ENCODE measurements at places on chromosomes 12 and 14.

DNA sequence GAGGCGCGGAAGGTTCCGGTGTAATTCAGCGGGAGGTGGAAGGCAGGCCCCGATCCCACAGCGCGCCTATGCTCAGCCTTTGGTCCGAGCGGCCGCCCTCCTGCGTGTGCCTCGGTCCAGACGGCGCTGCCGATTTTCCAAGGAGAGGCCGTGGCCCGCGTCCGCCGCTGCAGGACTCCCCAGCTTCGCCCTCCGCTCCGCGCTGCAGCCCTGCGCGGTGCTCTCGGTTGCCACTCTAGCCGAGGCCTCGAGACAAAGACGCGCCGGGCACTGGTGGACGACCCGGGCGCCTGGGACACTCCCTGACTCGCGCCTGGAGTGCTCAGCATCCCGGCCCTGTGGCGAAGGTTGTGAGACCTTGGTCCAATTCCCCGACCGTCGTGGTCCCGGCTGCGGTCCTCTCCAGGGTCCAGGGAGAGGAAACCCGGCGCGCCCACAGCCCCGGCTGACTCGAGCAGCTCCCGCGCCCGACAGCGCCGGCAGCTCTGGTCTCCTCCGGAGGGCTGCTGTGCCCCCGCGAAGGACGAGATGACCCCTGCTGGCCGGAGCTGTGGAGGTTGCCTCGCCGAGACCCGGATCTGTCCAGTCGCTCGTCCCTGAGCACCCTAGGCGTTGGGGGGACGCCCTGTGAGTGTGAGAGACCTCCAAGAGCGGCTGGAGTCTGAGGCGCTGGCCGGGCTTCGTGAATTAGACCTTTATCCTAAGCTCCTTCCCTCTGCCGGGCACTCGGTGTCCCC, 6.5 kb downstream of the HOXC12 start:
- DNase-seq: no peak

DNA sequence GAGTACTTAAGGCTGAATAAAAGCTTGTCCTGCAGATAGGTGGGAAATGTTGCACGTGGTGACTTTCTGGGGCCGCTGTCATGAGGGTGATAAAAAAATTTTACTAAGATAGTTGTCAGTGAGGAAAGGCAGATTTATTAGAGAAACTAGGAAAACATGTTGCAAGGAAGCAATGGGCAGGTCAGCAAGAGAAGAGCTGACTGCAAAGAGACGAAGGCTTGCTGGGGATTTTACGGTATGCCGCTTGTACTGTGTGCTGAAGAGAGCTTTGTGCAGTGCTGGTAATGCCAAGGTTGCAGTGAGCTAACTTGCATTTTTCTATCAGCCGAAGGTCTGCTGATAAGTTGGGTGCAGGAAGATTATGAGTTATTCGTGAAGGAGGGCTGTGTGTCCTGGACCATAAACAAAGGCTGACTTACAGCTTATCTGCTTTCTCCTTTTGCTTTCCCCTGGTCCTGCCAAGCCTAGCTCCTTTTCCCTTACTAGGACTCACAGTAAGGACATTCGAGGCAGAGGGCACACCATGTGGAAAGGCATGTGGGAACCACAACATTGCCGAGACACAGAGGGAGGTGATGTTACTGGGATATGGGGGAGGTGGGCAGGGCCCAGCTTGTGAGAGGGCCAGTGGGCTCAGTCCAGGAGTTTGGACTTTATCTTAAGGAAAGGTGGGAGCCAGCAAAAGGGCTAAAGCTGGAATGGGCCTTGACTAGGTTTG, 7.4 kb upstream of the CCDC88C start:
- DNase-seq: no peak

DNA sequence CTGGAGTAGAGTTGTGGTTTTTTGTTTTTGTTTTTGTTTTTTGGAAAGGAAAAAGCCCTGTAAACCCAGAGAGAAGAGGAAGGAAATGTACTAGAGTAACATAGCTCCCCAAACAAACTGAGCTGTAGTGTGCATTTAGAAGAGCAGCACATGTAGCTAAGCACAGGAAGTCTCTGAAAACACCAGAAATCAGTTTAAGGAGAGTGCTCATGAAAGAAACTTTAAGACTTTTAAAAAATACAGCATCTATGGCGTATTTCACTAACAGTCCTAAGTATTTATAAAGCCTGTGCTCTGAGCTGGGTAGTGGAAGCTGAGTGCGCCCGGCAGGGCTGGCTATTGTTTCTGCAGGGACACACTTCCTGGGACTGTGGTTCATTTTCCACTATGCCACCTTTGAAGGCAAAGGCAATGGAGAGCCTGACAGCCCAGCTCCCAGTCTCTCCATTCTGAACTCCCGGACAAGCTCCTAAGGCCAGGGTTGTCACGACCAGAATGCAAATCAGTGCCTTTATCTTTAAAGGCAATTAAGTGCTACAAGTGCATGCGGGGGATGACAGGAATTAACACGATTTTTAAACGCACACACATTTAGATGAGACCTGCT, 45.4 kb downstream of the NIN start:
- no peak for DNase-seq

DNA sequence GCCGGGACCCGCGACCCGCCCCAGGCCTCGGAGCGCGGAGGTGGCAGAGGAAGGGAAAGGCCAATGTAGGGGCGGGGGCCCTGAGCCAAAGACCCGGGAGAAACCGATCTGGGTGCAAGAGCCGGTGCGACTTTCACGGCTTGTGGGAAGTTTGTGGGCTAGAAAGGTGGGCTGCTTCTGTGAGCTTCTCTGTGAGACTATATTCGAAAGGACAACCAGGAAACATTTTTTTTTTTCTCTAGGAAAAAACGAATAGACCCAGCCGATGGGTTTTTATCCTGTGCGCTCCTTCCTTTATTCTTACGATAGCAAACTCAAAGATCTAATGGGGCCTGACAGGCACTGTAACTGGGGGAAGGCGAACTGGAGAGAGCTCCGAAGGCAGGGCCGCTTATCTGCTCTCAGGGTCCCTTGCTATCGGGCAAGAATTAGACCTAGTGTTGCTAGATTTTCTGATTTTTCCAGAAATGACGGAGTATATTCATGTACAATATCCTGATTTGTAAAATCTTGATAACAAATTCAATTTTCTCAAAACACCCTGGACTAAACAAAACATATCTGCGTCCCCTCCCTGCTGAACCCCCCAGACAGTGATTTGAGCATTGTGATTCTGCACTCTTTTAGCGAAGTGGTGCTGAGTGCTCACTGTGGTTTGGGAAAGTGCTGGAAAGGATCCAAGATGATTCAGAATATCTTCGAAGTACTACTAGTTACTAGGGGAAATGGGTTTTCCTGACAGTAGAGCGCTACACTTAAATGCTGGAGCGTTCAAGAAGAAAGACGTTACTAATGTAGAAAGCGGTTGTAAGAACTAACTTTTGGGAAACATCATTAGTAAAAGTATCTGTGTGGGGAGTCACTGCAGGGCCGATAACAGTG, 563 bp upstream of the STXBP6 start:
- no peak for DNase-seq

- DNase-seq: no peak
Measured at GRCh38 chr12:92764831-92765230, 62.0 kb downstream of the PLEKHG7 start.

- DNase-seq: no peak
Measured at GRCh38 chr12:62301080-62301798, 41.0 kb downstream of the USP15 start.

GRCh38 chr12:113432986-113433385, 10.8 kb downstream of the SDSL start:
- no peak for DNase-seq

GRCh38 chr14:60561845-60562746, 53.1 kb downstream of the SIX6 start:
- DNase-seq: no peak

- no peak for DNase-seq
Measured at GRCh38 chr12:21695986-21696385, 38.3 kb upstream of the LDHB start.

DNA sequence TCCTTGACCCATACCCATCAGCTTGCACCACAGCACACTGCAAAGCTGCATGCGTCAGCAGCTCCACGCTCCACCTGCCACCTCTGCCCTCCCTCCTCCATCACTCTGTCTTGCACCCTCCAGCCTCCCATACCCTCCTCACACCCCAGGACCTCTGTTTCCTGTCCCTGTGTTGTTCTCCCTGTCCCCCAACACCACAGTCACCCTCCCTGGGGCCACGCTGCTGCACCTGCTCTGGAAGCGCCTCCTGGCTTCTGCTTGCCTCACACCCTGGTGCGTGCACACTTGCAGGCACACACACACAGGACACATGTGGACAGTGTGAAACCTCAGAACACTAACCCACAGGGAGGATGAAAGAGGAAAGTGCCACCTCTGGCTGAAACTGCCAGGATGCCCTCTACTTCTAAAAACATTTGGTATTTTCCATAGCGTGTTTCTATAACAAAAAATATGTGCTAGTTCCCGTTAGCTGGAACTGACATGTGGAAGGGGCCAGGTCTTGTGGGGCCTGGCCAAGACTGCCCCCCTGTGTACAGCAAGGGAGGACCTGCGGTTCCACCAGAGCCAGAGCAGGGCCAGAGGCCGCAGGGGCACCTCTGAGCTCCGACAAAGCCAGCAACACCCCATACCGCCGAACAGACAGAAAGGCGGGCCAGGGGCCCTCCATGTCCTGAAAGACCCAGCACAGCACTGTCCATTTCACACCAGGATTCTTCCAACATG, 10.0 kb downstream of the BRF1 start:
- no peak for DNase-seq

- no peak for DNase-seq
Measured at GRCh38 chr14:75821831-75822521, 159.8 kb downstream of the TGFB3 start.

GRCh38 chr14:21385188-21385904, 1.5 kb upstream of the SUPT16H start:
- DNase-seq: no peak

- no peak for DNase-seq
Measured at GRCh38 chr12:74488134-74488533, 49.5 kb upstream of the ATXN7L3B start.

GRCh38 chr12:22866406-22866805, 241.4 kb downstream of the ETNK1 start:
- DNase-seq: no peak

DNA sequence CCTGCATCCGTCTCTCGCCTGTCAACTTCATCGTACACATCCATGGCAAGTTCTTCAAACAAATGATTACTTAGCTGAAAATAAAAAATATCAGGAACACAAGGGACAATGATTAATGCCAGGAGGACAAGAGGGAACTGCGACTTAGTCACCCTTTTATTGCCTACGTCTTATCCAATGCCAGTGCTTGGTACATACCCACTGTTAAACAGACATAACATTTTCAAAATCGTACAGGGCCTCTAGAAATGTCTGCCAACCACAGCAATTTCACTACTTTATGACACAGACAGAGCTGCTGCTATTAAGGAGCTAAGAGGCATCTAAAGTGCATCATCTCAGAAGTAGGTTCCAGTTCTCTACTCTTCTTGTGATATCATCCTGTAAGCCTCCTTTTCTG, 34.6 kb downstream of the GIT2 start:
- no peak for DNase-seq

DNA sequence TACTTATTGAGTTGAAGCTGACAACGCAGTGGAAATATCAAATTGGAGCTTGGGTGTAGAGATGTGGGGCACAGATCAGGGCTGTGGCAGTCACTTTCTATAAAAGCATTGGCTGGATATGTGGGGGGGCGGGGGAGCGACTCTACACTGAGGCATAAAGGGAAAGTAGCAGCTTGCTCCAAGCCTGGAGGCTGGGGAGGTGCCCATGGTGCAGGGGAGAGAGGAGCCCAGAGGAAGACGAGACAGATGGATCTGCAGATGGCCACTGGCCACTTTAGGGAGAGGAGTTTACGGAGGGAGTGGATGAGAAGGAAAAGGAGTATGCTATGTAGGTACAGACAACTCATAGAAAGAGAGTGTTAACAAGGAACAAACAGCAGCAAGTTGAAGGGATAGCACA, 13.5 kb upstream of the NGB start:
- no peak for DNase-seq

GRCh38 chr14:74490486-74490885, 2.6 kb downstream of the NPC2 start:
- no peak for DNase-seq

GRCh38 chr14:61403411-61403810, 82.0 kb downstream of the PRKCH start:
- no peak for DNase-seq

DNA sequence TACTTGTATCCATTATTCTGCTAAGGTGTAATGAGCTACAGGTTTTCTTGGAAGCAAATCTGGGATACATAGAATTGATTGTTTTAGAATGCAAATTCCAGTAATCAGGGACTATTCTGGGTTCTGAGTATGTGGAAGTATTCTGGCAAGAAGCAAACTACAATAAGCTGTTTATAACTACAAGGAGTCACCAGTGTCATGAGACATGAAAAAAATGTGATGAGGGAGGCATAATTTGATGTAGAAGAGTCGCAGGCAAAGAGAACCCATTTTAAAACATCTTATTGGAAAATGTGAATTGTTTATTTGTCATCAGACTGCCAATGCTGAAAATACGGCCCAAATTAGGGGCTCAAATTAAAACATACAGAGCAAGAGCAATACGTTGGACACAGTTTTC, 321.8 kb upstream of the E2F7 start:
- DNase-seq: no peak

DNA sequence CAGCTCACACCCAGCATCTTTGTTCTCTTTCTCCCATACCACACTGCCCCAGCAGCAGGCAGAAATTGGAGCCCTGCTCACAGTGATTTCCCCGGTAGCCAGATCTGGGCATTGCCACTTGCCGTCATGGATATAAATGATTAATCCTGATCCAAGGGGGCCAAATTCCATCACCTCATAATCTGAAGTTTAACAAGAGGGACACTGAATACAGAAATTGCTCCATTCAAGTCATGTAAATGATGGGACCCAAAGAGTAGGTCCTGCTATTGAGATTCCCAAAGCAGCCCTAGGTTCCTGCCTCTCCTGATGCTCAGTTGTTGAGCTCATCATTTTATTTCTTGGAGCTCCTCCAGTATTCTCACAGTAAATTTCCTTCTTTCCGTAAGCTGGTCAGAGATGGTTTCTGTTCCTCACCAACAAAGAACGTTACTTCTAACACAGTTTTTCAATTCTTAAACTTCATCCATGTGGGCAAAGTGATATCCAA, 11.7 kb downstream of the ITPR2 start:
- no peak for DNase-seq

DNA sequence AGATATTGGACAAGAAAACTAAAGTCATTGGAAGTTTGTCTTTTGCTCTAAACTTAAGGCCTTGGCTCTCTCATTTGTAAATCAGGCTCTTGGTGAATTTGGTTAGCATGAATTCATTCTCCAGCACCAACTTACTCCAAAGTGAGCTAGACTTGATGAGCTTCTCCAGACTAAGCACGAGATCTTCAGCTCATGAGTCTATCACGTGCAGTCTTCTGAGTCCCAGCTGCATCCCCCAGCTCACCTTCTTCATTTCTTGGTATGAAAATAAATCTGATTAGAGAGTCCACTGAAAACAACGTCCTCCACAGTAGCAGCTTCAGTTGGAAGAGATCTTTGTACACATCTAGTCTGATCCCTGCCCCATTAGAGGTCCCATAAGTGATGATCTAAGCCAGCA, 52.5 kb upstream of the DDX11 start:
- DNase-seq: no peak

GRCh38 chr14:37230551-37231194, 32.9 kb downstream of the MIPOL1 start:
- no peak for DNase-seq

- no peak for DNase-seq
Measured at GRCh38 chr12:31872831-31873604, 86.2 kb upstream of the RESF1 start.

- DNase-seq: no peak
Measured at GRCh38 chr12:119836781-119837180, 40.3 kb downstream of the CIT start.
